ENCODE measurements at places on chromosomes 3 and 15.

GRCh38 chr3:188468662-188469061 is 314.7 kb downstream of the LPP start:
- peak; percentile 58 for DNase-seq

GRCh38 chr3:9727041-9727595 is 4.4 kb upstream of the BRPF1 start:
- no peak for DNase-seq

DNA sequence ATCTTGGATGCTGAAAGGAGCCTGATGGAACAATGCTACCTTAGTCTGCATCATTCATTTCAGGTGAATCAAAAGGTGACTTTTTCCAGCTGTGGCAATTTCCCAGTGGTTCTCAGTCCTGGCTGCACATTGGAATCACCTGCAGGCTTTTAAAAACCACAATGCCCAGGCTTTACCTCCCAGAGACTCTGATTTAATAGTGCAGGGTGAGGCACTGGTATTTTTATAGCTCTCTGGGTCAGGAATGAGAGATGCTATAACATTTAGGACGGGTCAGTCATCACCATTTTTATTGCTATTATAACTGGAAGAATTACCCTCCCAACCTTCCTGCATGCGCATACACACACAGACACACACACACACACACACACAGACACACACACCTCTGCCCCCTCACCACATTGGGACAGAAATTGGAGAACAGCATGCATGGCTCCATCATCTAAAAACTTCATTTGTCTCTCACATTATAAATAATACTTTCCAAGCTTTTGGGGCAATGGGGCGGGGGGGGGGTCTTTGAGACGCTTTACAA is 41.1 kb downstream of the LARP6 start:
- no peak for DNase-seq

GRCh38 chr3:58567251-58567515 is 10.0 kb downstream of the FAM107A start:
- no peak for DNase-seq

GRCh38 chr3:58464866-58465265 is 27.0 kb upstream of the KCTD6 start:
- no peak for DNase-seq

GRCh38 chr3:13332740-13333139 is 87.4 kb downstream of the NUP210 start:
- no peak for DNase-seq

All from hypothalamus (tissue), 51 donors.